ENCODE measurements at places on chromosomes 6 and 20.
A peak's percentile ranks its signal among the peaks of the same experiment; 100 is the strongest.

DNA sequence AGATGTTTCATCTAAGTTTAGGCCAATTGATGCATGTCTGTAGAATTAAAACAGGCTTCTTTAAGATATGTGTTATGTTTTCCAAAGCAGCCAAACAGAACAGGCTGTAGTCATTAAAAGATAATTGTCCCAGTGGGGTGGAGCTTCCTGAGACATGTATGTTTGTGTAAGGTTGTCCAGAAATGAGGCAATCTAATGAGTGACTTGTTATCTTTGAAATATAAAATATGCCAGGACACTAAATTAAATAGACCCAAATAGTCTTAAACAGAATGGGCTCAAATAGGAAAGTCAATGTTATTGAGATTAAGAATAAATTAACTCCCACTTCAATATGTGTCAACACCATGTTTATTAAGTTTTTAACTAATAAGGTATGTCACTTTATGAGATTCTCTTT lies 204.7 kb upstream of the RNF217 start:
- DNase-seq: no peak

DNA sequence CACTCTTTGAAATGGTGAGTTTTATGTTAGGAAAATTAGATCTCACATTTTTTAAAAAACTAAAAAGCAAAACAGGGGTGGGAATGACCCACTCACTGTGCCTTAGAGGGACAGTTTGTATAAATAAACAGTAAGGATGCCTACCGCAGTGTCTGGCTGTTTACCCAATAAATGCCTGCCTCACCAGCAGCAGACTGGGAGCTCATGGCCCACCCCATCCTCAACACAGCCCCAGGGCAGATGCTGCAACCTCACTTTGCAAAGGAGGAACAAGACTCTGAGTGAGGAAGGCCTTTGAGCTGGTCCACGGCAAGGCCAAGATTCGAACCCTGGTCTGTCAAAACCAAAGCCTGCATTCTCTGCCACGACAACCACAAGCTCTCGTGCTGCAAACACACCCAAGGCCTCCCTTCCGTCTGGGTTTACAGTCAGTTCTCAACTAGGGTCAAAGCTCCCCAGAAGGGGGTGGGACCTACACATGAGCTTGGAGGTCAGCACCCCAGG lies 77.8 kb downstream of the BMP7 start:
- no peak for DNase-seq

- no peak for DNase-seq
Observed at GRCh38 chr6:33142501-33143070, 49.7 kb downstream of the COL11A2 start.

- no peak for DNase-seq
Observed at GRCh38 chr6:21935561-21936028, 342.0 kb downstream of the SOX4 start.

DNA sequence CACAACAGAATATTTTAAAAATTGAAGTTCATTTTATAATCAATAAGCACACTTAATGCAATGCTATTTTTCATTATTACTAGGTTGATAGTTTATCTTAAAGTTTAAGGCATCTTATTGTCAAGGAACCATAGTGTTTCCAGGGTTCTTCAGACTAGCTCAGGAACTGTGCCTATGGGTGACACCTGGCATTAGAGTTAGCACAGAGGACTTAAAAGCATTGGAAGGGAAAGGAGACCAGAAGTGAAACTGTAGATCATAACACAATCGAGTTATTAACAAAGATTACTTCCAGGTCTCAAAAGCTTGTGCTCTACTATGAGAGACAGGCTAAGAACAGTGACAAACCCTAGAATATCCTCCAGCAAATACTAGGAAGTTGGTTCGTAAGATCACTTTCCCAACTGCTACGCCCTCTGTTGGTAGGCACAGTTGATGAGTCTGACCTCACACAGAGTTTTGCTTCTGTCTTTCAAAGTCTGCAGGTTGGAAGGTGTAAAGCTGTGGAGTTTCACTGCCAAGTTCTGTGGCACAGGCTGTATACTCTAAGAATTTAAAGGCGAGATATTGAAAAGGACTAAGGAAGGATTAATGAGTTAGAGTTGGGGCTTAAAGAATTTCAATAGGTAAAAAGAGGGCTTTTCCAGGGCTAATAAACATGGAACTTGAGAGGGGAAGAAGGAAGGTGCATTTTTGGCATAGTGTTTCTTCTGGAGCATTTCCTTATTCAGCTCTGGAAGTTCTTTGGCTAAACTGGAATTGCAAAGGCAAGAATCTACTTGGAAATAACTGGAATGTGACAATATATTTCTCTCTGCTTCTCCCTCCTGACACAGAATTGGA lies 531.3 kb upstream of the JAG1 start:
- no peak for DNase-seq

GRCh38 chr20:40336533-40336932 lies 352.5 kb downstream of the MAFB start:
- no peak for DNase-seq

- peak; percentile 83 for DNase-seq
Observed at GRCh38 chr20:17882065-17882833, 86.3 kb downstream of the SNX5 start.

DNA sequence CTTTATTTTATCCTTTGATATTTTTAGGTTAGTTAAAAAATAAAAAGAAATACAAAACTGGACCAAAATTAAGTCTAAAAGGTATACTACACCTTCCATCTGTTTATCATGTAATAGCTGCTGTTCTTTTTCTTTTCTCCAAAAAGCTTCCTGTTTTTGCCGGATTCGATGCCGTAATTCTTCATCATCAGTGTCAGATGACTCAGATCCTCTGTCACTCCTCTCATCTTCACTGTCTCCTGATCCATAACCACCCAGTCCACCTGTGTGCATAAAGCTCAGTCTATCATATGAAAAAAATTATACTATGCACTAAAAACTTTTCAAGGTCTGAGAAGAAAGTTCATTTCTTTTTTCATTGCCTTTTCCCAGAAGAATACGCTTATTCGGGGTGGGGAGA lies 8.5 kb upstream of the COQ3 start:
- DNase-seq: no peak

DNA sequence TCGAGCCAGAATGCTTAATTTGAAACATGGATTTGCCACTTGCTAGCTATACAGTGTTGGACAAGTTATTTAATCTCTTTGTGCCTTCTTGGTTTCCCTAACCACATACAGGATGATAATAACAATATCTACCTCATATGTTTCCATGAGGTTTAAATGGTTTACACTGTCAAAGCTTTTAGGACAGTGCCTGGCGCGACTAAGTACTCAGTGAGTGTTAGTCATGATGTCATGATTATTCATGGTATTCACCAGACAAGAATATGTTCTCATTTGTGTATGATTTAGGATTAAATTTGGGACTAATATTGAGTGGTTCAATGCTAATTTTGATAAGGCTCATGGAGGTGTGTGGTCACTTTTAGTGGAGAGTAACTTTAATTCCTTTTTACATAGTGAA lies 167.4 kb downstream of the EYA4 start:
- no peak for DNase-seq

DNA sequence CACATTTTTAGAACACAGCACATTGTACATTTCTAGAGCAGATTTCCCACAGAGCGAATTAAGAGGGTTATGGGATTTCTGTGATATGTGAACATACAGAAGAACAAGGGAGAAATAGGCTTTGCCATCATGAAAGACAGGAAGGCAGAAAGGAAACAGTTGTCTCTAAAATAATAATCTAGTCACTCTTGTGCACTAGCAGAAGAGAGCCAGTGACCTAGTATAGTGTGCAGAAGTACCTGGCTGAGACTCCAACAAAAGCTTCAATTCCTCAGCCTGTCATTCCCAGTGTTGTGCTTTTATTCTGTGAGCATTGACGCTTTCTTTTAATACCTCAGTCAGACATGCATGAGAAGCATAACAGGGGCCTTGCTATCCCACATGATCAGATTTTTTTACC lies 17.8 kb upstream of the DCBLD1 start:
- no peak for DNase-seq

- no peak for DNase-seq
Observed at GRCh38 chr6:81051952-81052351, 700.5 kb downstream of the TENT5A start.

DNA sequence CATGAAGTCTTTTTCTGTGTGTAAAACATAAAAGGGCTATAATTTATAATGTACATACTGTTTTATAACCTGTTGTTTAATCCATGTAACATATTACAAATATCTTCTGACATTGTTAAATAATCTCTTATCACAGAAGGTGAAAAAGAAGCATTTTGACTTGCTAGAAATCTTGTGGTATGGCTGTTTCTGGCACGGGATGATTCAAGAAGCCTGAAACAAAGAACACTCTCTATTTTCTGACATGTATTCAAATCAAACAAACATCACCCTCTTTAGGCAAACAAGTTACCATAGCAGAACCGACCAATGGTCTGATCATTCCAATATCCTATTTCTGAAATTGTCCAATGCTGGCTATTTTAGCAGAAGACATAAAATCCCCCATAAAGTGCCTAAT lies 55.4 kb downstream of the HS3ST5 start:
- DNase-seq: no peak

- no peak for DNase-seq
Observed at GRCh38 chr6:48067148-48067712, 43.8 kb downstream of the PTCHD4 start.

GRCh38 chr6:157287247-157287850 lies 36.0 kb downstream of the TMEM242 start:
- no peak for DNase-seq

DNA sequence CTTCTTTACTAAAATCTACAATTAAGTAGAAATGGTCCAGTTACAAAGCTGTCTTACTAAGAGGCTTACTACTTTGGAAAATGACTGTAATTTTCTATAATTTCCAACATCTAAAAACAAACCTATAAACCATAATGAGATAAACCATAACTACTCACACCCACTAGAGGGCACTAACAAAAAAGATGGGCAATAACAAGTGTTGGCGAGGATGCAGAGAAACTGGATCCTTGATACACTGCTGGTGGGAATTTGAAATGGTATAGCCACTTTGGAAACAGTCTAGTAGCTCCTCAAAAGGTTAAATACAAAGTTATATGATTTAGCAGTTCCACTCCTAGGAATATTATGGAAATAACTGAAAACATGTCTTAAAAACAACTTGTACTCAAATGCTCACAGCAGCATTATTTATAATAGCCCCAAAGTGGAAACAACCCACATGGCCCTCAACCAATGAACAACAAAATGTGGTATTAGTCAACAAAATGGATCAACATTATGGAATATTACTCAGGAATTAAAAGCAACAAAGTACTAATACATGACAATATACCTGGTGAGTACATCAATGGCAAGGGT lies 50.6 kb downstream of the GJA10 start:
- DNase-seq: no peak
